CD8-positive, alpha-beta memory T cell (primary cell): ENCODE measurements at places on chromosomes 13 and 19. TPM values are rescaled to one million over a fixed set of nuclear protein-coding genes. Genes with fewer than 3 reads are reported as not detected.

PLPPR3 gene
- not detected for total RNA-seq

DNA sequence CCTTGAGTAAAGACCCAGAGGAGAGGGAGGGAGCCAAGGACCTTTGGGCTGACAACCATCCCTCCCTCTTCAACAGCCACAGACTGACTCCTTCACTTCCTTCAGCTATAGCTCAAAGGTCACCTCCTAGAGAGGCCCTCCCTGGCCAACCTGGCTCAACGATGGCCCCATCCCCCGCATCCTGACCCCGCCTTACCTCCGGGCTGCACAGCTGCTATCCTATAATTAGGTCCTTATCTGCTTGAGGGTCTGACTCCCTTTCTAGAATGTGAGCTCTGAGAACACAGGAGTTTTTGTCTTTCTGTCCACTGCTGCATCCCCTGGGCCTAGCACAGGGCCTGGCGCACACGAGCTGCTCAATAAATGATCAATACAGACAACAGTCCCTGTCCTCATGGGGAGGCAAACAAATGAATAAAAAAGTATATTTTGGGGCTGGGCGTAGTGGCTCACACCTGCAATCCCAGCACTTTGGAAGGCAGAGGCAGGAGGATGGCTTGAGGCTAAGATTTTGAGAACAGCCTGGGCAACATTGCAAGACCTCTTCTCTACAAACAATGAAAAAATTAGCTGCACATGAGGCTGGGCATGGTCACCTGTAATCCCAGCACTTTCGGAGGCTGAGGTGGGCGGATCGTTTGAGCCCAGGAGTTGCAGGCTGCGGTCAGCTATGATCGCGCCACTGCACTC lies 6.6 kb upstream of the LGALS4 start:
- no peaks in the 10 kb centered on the region for H3K4me1 ChIP-seq
- no peak overlapping the region for H3K27ac ChIP-seq
- DNase-seq = no peak

DNA sequence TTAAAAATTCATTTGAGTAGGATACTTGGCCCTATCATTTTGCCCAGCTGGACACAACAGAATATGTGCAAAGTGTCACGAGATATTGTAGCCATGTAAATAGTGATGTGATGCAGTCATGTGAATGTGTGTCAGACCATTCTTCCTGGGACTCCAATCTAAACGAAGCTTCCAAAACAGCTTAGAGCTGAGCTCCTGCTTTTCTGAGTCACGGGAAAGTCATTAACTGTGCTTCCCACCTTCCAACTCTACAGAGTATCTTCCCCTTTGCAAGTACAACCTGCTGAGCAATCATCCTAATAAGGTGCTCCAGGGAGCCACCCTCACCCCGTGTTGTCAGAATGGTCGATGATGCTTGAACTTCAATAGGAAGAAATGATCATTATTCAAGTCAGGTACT lies 294.7 kb downstream of the MYO16 start:
- no peak overlapping the region for H3K27ac ChIP-seq
- no peaks in the 10 kb centered on the region for H3K4me1 ChIP-seq
- no peaks in the 10 kb centered on the region for H3K36me3 ChIP-seq
- DNase-seq = no peak

DNA sequence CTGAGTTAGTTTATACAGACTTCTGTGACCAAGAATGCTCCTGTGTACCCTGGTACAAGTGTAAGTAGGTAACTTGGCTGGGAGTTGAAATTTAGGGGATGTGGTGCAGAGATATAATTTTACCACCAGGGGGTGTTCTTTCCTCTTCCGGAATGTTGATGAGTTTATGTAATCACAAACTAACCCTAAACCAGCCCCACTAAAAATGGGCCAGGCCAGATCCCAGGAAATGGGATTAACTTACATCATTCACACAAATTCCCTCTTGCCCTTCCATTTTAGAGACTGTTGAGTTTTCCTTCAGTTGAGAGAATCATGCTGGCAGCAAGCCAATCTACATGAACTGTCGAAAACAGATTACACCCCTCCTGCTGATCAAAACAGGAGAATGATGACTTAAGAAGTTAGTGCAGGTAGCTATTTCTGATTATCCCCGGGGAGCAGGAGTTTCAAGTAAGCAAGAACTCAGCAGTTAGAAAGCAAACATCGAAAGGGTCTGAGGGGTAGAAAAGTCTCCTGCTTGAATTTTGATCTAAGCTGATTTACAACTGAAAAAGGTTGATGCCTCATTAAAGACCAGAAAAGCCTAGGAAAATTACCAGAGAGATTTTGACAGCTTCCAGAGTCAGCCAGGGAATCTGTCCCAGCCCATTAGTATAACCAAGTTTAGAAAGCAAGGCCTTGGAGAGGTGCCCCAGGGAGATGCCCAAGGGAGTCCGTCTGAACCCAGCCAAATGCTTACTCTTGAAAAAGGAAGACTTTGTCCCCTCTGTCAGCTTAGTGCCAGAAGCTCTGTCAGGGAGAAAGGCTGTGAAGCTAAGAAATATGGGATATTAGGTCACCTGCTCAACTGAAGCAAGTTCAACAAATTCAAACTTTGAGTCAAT lies 32.3 kb upstream of the MED4 start:
- no peaks in the 10 kb centered on the region for H3K36me3 ChIP-seq
- no peaks in the 10 kb centered on the region for H3K27me3 ChIP-seq
- peak; percentile 5 for DNase-seq
- no peak overlapping the region for H3K27ac ChIP-seq
- H3K4me1 ChIP-seq = peaks cover 12% of the 10 kb centered on the region

GRCh38 chr19:33649627-33650305 lies 28.0 kb downstream of the CHST8 start:
- H3K4me1 ChIP-seq = no peaks in the 10 kb centered on the region
- H3K27me3 ChIP-seq = no peaks in the 10 kb centered on the region
- no peak for DNase-seq
- H3K27ac ChIP-seq = no peak overlapping the region

DNA sequence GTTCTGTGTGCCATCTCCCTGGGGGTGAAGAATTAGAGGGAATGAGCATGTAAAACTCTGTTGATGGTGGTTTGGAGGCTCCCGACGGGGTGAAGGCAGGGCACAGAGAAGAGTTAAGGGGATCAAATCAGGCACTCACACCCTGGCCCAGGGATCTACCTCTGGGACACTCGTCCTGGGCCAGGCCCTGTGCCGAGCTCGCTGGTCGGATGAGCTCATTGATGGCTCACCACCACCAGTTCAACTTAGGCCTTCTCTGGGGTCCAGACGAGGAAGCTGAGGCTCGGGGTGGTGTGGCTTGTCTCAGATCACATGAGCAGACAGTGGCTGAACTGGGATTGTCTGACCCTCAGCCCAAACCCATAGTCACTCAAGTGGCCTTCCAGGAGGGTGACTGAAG lies 1.6 kb downstream of the NACC1 start:
- DNase-seq = no peak
- H3K4me1 ChIP-seq = peaks cover 36% of the 10 kb centered on the region
- no peaks in the 10 kb centered on the region for H3K27me3 ChIP-seq
- no peaks in the 10 kb centered on the region for H3K36me3 ChIP-seq
- no peak overlapping the region for H3K4me3 ChIP-seq
